Thoracic aorta (tissue), 2 donors: ENCODE measurements at places on chromosomes 3 and 15.

DNA sequence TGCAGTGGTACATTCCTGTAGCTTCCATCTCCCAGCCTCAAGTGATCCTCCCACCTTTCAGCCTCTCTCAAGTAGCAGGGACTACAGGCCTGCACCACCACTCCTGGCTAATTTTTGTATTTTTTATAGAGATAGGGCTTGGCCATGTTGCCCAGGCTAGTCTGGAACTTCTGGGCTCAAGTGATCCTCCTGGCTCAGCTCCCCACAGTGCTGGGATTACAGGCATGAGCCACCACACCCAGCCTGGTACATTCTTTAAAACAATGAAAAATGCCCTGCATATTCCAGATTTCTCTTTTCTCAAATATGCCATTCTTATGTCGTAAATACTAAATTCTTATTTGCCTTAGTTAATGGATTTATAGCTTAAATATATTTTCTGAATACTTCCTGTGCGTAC, 581.4 kb downstream of the MECOM start:
- no peak for DNase-seq

GRCh38 chr3:49495023-49495422, 25.0 kb downstream of the DAG1 start:
- DNase-seq = no peak

- DNase-seq = peak; percentile 41
Observed at GRCh38 chr3:16181361-16181760, 6.9 kb downstream of the GALNT15 start.

GRCh38 chr3:127289706-127290575, 2.1 kb upstream of the PRR20G start:
- DNase-seq = no peak

DNA sequence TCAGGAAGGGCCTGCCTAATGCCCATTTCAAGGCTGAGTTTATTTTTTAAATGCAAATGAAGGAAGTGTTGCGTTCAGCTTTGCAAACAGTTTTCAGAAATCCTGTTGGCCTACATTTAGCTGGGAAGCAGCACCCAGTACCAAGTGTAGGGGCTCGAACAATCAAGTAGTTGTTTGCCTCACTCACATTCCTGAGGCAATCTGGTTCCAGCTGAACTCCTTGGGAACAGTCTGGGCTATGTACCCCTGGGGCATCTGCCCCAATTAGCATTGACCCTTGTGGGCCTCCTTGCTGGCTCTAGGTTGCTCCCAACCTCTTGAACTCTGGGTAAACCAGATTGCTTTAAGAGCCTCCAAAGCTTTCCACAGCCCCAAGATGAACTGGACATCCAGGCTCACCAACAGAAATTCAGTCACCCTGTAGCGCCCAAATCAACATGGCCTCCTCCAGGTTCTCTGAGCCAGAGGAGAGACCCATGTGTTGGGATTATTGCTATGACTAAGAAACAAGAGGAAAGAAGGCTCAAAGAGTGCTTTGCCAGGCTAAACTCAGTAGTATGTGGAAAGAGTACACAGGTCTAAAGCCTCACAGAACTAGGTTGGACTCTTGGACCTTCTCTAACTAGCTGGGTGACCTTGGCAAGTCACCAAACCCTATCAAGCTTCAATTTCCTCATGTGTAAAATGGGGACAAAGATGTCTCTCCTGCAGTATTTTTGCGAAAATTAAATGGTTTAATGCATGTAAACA, 532.7 kb downstream of the SOX2 start:
- no peak for DNase-seq

DNA sequence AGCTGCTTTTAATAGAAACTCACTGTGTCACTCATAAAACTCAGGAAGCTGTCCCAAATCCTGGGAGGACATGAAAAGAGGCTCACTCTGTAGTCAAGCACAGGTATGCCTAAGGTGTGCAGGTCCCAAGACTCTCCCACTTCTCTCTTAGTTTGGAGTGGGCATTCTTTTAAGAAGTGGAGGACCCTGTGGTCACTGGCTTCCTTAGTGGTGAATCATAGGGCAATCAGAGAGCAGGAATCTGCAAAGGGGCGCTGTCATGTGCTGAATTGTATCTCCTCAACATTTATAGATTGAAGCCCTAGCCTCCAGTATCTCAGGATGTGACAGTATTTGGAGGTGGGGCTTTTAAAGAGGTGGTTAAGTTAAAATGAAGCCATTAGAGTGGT, 47.2 kb upstream of the ZBTB38 start:
- no peak for DNase-seq

DNA sequence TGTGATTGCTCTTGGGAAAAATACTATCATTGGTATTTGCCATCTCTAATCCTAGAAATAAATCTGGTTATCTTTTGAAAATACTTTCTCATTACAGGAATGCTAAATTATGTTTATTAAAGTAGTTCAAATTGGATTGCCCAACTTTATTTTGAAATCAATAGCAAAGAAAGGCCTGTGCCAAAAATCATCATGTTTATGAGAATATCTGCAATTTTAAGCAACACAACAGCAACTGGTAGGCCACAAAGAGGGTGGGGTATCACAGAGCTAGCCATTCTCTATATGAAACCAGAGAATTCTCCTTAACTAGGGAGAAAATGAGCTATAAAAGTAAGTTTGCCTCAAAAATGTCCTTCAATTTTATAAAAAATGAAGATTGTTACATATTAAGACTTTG, 11.9 kb upstream of the TM4SF19 start:
- DNase-seq = no peak

GRCh38 chr3:54424292-54424691, 301.9 kb downstream of the CACNA2D3 start:
- DNase-seq = no peak

DNA sequence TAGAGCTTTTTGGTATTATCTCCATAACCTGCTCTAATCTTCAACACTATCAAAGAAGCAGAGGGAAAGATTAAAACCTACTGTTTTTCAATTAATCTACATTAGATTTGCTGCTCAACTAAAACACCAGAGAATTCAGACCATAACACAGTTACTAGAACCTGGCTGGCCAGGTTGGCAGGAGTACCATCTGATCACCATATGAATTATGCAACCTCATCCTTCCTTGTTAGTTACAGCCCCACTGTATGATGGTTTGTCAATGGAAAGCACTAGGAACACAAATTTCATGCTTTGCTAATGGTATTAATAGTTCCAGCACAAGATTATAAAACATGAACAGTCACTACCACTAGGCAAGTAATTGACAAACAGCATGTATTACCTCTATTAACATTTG, 5.8 kb downstream of the NPHP3 start:
- DNase-seq = no peak

GRCh38 chr15:96538491-96538890, 208.0 kb downstream of the NR2F2 start:
- DNase-seq = no peak

DNA sequence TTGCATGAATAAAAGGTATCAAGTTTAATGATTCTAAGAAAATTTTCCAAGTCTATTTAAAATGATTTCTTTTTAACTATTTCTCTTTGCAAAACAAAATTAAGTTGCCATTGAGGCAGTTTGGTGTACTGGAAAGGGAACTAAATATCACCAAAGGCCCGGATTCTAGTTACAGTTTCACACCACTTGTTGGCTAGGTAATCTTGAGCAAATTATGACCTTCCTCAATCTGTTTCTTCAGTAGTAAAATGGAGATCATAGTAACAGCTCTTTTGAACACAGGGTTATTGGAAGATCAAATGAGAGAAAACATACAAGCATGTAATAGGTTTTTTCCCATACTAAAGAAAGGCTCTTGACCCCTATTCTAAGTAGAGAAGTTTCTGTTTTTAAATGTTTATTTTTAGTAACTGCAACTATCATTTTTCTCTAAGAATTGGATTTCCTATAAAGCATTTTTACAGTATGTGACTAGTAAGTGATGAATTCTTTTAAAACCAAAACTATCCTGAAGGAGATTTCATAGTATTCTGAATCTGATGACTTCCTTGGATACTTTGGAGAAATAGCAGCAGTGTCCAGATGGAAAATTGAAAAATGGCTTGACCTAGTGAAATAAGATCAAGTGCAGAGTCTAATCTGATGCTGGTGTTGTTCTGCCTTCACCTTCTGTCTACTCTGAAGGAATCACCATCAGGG, 15.7 kb downstream of the SCAANT1 start:
- DNase-seq = no peak

GRCh38 chr3:52704611-52705437, 767 bp downstream of the GLT8D1 start:
- DNase-seq = no peak

- DNase-seq = no peak
Observed at GRCh38 chr3:134314588-134315285, 59.5 kb downstream of the AMOTL2 start.

- DNase-seq = no peak
Observed at GRCh38 chr3:135994708-135995337, 29.3 kb downstream of the PPP2R3A start.

DNA sequence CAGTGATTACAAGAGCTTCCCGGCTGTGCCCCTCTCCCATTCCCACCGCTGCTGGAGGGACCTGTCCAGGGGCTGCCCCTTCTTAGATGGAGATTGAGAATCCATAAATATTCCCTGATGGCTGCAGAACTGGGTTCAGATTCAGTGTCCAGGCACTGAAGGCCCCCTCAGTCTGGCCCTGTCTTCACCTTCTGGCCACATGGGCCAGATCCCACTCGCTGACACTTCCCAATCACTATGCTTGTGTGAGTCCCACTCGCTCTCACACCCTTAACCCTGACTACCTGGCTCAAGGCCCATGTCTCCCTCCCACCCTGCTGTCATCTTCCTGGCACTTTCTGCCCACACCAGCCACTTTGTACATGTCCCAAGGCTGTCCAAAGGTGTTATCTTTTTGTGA, 15.5 kb upstream of the MRPS22 start:
- DNase-seq = no peak

GRCh38 chr3:143951351-143951971, 20.2 kb upstream of the DIPK2A start:
- no peak for DNase-seq

DNA sequence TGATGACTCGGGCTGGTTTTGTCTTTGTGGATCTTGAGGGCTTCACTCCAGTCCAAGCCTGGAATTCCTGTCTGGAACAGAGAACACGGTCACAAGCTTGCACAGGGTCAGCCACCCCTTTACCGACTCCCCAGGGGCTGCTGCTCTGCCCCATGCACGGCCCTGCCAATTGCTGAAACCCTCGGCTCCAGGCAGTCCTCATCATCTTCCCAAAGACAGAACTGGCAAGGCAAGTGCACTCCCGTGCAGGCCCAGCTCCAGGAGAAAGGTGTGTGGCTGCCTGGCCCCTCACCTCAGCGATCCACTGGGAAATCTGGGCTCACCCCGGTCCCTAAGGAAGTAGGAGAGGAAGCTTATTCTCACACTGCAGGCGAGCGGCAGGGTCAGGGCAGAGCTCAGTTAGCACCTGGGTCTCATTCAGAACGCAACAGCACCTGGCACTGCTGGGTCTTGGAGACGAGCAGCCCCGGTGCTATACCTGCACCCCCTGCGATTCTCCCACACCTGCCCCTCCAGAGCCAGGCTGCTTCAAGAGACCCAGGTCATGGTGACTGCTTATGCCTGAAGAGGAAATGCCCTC, 7.2 kb downstream of the MAP6D1 start:
- DNase-seq = no peak

GRCh38 chr15:100572362-100572983, 29.5 kb downstream of the LINS1 start:
- no peak for DNase-seq

DNA sequence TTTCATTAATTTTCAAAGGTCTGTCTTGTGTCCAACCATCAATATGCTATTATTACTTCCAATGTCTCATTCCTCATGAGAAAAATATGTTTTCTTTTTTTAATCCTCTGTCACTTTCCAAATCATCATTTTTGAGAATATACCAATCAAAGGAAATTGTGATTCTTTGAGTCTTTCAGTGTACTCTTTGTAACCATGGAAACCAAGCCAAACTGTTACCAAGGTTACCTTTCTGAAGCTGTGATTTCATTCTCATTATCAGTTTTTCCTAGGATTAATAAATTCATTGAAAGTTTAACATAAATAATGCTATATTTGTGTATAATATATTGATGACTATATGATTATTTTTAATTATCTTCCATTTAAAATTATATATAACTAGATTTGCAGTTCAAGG, 16.6 kb upstream of the PLSCR5 start:
- DNase-seq = no peak

- no peak for DNase-seq
Observed at GRCh38 chr3:12839156-12839946, 2.0 kb downstream of the RPL32 start.

DNA sequence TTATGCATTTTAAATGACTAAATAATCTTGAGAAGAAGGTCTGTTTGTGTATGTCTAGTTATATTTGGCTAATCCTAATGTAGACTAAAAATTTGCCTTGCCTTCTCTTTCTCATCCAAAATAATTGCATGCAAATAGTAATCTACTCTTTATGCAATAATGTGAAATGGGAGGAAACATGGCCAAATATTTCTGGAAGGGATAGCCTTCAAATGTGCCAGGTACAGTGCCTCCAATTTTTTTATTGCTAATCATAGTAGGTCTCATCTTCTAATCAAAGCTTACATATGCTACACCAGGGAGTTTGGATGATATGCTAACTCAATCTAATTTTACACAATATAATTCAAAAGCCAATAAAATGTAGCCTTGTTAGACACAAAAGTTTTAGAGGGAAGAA, 911.3 kb downstream of the NAALADL2 start:
- no peak for DNase-seq

GRCh38 chr15:78407608-78408354, 30.2 kb upstream of the IREB2 start:
- no peak for DNase-seq

DNA sequence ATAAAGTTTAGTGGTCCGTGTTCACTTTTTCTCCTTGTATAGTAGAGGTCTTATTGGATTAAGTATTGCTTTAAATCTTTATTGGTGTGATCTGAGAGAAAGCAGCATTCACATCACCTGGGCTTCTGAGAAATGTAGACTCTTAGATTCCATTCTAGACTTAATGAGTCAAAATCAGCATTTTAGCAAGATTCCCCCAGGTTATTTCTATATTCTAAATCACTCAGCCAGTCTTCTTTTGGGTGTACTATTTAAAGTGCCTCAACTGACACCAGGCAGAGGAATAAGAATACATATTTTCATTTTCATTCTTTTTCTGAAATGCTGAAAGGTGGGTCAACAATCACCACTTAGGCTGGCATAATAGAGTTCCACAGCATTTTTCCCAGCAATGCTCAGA, 481.7 kb downstream of the TUSC7 start:
- no peak for DNase-seq

DNA sequence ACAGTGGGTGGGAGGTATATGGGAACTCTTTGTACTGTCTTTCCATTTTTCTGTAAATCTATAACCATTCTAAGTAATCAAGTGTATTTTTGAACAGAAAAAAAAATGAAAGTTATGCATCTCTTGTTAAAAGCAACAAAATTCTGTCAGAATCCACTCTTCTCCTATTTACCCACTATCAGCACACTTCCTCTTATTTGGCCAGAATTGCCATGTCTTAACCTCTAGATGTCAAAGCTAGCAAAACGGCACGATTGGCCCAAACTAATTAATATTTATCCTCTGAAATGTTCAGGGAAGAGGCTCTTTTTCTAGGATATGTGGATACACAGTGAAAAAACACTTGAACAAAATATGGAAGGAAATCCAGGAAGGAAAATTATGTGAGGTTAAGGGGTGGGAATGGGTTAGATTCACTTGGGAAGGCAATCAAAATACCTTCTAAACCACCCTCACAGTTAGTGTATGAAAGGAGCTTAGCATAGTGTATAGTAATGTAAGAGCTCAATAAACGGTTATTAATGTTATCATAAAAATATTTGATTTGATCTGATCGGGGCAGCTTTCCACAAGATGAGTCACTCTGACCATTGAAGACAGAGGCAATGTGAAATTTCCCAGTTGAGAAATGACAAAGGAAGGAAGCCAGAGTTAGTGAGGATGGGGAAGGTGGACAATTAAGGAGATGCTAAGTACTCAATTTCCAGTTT, 20.1 kb upstream of the TGFBR2 start:
- no peak for DNase-seq

- DNase-seq = peak; percentile 82
Observed at GRCh38 chr3:48088749-48089466, 72.7 kb upstream of the MAP4 start.
